ENCODE measurements at places on chromosomes 2 and 18.
A peak's percentile ranks its signal among the peaks of the same experiment; 100 is the strongest.

- no peak for DNase-seq
These were observed 268.6 kb upstream of the RAB6C start for GRCh38 chr2:129710670-129711495.

DNA sequence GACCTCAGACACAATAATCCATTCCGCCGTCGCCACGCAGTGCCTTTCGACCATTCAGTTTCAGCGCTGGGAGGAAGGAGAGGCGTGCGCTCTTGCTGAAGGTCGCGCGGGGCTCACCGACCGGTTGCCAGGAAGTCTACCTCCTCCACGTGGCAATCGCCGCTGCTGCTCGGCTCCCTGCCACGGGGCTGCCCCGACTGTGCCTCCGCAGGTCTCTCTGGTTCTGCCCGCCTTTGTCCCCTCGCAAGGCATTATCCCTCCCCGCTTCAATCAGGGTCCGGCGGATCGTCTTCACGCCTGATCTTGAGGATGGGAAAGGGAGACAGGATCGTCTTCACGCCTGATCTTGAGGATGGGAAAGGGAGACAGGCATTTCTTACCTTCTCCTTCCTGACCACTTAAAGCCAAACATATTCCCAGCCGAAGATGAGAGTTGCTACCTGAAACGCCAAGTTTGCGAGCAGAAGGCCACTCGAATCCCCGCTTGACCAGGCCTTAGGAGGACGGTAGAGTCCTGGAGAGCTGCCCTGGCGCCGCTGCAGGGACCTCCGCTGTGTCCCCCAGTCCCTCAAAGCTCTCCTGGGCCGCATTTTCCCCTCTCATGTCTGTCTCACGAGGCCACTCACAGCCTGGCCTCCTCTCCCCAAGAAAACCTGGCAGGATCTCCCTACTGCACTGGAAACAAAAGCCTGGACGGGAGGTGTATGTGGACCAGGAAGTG lies 4.3 kb upstream of the GPR45 start:
- DNase-seq = no peak

- no peak for DNase-seq
These were observed 85.3 kb upstream of the ZNF397 start for GRCh38 chr18:35155398-35156117.

GRCh38 chr2:159101755-159102489 lies 133.5 kb downstream of the TANC1 start:
- no peak for DNase-seq

- DNase-seq = peak; percentile 15
These were observed at the start of gene ST6GAL2 for GRCh38 chr2:106885971-106886915. ST6GAL2 (minus strand) TSS chr2:106886167; CDS start chr2:106843977, 42,190 bp downstream.

GRCh38 chr2:83365476-83365875 lies 1093.6 kb downstream of the SUCLG1 start:
- no peak for DNase-seq

DNA sequence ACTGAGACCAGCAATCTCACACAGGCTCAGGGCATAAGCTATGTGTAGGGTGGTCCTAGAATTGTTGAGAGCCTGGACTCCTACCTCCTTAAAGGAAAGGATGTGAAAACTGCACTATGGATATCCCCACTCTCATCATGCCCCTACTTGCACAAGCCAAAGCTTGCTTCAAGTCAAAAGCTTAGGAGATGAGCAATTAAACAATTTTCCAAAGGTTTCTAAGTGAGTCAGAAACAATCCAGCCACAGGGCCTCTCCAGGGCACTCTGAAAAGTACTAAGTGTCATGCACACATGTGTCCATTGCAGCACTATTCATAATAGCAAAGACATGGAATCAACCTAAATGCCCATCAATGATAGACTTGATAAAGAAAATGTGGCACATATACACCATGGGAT lies 215.4 kb downstream of the AFF3 start:
- no peak for DNase-seq

GRCh38 chr2:75076088-75076487 lies 117.6 kb downstream of the POLE4 start:
- peak; percentile 99 for DNase-seq

GRCh38 chr2:24559473-24560113 lies 68.5 kb downstream of the NCOA1 start:
- DNase-seq = no peak

DNA sequence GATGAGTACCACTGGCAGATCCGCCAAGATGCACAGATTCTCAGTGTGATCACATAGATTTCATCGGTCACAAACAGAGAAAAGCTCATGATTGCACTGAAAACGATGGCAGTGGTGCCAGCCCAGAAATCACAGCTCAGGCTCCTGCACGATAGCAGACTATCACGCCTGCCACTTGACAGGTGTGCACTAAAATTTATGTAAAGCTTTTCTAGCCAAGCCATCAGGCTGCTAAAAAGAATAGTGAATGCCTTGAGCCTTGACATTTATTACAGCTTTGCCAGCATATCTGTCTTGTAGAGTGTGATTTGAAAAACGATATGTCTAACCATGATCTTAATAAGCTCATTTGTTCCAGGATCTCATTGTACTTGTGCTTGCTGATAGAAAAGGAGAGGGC lies 409.5 kb upstream of the CWC22 start:
- DNase-seq = no peak

GRCh38 chr2:219243291-219243761 lies 1.9 kb downstream of the GLB1L start:
- no peak for DNase-seq

All from NCI-H1694 treated with DMSO at 0.1 percent for 48 hours (cell line).